ENCODE measurements at places on chromosomes 12 and 14. TPM values are rescaled to one million over a fixed set of nuclear protein-coding genes. Genes with fewer than 3 reads are reported as not detected.

- DNase-seq, result no peak
These were observed 251.7 kb upstream of the NOVA1 start for GRCh38 chr14:26849514-26849913.

Gene CBLN3
- 9.5 TPM for total RNA-seq

Gene HAL
- 0.18 TPM for total RNA-seq

Gene TMEM253
- total RNA-seq, result not detected

DNA sequence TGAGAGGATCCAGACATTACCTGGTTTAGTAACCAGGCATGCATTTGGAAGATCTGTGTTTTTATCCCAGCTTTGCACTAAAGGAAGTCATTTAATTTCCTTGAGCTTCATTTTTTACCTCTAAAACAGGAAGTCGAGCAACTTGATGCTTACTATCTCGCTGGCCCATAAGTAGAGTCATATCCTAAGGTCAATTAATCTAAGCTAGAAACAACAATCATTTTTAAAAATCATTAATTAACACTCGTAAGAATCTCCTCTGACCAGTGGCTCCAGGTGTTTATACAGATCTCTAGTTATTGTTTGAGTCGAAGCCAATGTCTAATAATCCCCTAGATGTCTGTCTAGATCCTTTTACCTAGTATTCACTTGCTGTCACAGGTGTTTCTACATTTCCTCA is 355.8 kb upstream of the DCN start:
- no peak for DNase-seq

GRCh38 chr12:84218406-84218805 is 694.2 kb downstream of the SLC6A15 start:
- no peak for DNase-seq
